ENCODE measurements at places on chromosomes 13 and 19.

- DNase-seq = no peak
Observed at GRCh38 chr19:709196-709964, 645 bp downstream of the PALM start.

- DNase-seq = no peak
Observed at GRCh38 chr13:50140581-50141374, 125.5 kb downstream of the KCNRG start.

- no peak for DNase-seq
Observed at GRCh38 chr19:29111576-29111975, 101.4 kb downstream of the UQCRFS1 start.

GRCh38 chr19:47272448-47273312 lies 2.0 kb upstream of the INAFM1 start:
- DNase-seq = no peak

GRCh38 chr13:75657111-75657510 lies 21.0 kb downstream of the LMO7 start:
- DNase-seq = no peak

GRCh38 chr19:30122431-30122830 lies 180.4 kb downstream of the URI1 start:
- no peak for DNase-seq

- no peak for DNase-seq
Observed at GRCh38 chr19:12913011-12913561, 6.0 kb downstream of the SYCE2 start.

GRCh38 chr13:20363172-20363571 lies 131.1 kb upstream of the GJB6 start:
- no peak for DNase-seq

DNA sequence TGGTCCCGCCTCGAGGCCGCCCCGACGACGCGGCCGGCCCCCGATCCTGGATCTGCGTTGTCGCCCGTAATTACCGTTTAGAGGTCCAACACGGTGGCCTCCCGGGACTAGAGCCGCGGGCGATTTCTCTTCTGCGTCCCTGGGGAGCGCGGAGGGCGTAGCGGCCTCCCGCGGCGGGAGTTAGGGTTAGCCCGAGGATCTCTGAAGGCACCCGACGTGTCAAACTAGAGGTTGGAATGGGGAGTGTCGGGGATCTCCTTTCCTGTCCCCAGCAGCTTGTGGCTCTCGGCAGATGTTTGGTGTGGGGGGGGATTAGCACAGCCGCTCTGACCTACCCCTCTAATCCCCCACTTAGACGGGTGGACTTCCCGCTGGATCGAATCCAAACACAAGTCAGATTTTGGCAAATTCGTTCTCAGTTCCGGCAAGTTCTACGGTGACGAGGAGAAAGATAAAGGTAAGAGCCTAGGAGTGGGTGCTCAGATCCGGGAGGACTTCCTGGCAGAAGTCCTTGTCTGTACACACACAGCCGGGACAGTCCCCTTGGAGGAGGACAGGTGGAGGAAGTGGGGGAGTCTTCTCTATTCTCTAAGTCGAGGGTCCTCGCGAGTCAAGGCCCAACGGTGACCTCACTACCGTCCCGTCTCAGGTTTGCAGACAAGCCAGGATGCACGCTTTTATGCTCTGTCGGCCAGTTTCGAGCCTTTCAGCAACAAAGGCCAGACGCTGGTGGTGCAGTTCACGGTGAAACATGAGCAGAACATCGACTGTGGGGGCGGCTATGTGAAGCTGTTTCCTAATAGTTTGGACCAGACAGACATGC lies 581 bp downstream of the CALR start:
- DNase-seq = no peak

- DNase-seq = no peak
Observed at GRCh38 chr13:108478179-108478578, 151.2 kb upstream of the MYO16 start.

DNA sequence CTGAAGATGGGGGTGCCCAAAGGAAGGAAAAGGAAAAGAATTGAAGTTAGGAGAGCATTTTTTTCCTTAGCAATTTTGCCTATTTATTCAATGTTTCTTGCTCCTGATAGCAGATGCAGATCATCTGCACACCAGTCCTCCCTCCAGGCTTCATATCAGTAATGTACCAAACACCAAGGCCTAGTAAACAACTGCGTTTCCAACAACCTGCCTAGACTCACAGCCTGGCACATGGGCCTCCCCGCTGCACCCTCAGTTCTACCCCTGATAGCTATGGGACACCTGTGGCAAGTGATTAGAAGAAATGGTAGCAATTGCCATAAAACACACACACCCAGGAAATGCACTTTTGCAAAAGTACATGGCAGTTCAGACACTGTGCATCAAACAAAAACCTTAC lies 30.4 kb upstream of the HMGB1 start:
- no peak for DNase-seq

DNA sequence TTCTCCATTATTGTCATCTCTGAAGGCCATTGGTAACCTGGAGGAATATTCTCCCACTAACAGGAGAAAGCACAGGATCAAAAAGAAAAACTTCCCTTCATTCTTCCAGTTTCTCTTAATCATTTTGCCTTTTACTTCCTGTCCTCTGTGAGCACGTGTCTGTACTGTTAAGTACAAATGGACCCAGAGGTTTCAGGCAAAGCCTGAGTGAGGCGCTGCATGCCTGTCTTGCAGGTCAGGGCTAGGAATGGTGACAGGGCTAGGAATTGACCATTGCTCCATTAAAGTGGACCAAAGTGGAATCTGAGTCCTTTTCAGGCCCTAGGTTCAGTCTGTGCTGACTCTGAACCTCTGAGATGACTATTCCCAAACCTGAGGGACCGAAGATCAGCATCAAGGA lies 326.7 kb downstream of the SHISA2 start:
- no peak for DNase-seq

- DNase-seq = no peak
Observed at GRCh38 chr13:86193281-86193680, 394.1 kb upstream of the SLITRK6 start.

DNA sequence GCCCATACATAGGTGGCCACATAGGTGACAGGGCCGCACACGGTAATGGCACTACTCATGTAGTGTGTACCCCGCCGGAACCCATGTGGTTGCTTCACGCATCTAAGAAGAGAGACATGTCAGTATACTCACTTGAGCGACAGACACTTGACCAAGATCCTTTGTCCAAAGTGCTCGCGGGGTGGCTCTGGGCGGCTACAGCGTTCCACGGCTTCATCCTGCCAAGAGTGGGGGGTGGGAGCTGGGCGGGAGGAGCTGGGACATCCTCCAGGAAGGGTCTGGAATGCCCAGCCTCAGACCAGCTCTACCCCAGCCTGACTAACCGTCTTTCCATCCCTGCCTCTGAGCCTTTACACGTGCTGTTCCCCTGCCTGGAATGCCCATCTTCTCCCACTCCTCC lies 8.5 kb downstream of the ANGPTL8 start:
- no peak for DNase-seq

GRCh38 chr13:107422421-107422820 lies 792.9 kb downstream of the LIG4 start:
- DNase-seq = no peak

DNA sequence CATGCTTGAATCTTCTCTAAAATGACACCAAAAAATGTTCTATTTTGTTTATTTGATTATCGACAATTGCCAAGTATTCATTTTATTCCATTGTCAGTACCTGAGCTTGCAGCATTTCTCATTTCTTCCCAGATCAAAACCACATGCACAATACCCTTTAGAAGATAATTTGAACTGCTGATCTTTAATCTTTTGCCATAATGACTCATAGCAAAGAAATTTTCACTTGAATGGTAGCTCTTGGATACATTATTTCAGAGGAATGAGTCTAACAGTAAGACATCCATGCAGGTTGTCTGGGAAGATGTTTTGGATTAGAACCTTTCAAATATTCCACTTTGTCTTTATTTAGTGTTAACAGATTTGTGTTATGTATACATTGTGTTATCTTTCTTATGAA lies 42.0 kb upstream of the RXFP2 start:
- DNase-seq = no peak

- DNase-seq = no peak
Observed at GRCh38 chr13:74040200-74040599, 94.0 kb downstream of the KLF12 start.

- no peak for DNase-seq
Observed at GRCh38 chr19:16660763-16661479, at the start of gene TMEM38A. TMEM38A (plus strand) TSS chr19:16661139; CDS start chr19:16661218, 79 bp downstream.

- DNase-seq = no peak
Observed at GRCh38 chr13:28819735-28820098, 422 bp upstream of the MTUS2 start.

DNA sequence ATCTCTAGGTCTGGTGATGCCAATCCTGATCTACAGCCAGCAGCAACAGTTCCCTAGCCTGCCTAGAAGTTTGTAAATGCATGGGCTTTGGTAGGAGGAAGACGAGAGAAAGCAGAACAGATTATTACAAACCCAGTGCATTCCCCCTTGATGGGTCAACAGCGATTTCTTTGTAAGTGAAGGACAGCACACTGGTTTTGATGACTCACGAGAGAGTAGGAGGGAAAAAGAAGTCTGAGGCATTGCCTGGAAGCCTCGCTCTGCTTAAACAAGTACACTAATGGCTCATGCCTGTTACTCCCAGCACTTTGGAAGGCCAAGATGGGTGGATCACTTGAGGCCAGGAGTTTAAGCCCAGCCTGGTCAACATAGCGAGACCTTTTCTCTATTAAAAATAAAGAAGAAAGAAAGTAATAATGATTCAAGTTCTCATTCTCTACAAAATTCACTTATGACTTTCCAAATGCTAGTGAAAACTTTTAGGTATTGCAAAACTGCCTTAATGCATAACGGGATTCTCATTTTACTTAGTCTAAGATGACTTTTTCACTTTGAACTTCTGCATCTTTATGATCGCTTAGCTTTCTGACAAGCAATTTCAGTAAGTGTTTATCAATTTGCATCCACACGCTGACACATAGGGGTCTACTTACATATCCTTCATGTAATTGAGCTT lies 47.7 kb upstream of the USPL1 start:
- DNase-seq = no peak

DNA sequence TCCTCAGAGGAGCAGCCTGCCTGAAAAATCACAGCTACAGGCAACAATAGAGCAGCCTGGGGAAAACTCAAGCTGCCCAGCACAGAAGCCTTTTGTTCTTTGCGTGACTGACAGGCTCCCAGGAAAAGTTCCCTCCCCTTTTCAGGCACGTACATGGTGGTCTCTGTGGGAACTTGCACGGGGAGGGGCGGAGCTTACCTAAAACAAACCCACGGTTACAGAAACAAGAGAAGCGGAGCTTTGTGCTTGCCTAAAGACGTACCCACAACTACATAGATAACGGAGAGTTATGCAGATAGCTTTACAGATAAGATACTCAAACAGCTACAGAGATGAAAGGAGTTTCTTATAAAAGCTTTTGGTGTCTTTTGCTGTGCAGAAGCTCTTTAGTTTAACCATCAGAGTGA lies 11.4 kb downstream of the ETFB start:
- no peak for DNase-seq

DNA sequence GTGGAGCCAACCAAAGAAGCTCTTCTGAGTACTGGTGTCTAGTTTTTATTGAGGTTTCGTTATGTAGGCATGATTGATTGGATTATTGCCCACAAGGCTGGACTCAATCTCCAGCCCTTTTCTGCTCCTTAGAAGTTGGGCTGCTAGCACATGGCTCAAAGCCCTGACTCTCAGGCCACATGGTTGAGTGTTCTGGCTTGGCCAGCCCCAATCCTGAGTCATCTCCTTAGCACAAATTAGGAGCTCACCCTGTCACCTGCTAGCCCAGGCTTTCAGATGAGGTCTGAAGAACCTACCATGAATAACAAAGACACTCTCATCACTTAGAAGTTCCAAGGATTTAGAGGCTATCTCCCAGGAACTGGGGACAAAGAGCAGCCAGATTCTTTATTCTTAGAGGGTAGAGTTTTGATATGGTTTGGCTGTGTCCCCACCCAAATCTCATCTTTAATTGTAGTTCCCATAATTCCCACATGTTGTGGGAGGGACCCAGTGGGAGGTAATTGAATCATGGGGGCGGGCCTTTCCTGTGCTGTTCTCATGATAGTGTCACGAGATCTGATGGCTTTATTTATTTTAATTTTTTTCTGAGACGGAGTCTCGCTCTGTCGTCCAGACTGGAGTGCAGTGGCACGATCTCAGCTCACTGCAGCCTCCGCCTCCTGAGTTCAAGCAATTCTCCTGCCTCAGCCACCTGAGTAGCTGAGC lies 11.3 kb downstream of the DPY19L3 start:
- no peak for DNase-seq

DNA sequence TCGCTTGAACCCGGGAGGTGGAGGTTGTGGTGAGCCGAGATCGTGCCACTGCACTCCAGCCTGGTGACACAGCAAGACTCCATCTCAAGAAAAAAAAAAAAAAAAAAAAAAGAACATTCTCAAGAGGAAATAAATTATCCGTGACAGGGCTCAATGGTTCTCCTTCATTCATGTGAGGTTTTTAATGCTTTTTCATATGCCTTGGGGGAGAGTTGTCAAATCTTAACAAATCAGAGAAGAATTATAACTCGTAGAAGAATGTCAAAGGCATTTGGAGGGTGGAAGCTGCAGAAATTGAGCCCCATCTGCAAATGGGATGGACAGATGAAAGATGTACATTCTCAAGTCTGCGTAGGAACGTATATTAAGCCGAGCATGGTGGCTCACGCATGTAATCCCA lies 34.9 kb upstream of the HOMER3 start:
- no peak for DNase-seq

DNA sequence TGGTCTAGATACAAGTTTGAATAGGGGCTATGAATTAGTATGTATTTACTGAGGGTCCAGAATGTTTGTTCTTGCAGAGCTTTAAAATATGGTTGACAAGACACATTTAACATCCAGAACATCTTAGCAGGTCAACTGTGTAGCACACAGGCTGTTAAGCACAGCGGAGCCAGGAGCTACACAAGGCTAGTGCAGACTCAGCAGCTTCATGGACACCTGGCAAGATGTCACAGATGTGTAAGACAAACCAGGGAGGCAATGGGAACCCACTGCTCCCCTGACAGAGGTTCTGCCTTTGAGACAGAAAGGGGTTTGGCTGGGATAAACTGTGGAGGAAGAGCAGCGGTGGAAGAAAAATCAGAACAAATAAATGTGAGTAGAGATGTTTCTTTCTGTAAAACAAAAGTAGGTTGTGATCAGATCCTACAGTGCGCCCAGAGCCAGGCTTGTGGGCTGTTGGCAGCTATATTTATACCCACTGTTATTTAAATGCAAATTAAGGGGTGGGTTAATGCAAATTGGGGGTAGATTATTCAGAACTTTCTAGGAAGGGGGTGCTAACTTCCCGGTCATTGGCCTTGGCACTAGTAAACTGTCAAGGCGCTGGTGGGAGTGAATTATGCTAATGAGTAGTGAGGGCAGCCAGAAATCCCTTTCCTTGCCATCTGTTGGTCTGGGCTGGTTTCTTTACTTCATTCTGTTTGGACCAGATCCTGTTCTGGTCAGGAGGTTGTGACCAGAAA lies 33.0 kb downstream of the MIPEP start:
- DNase-seq = no peak
